ENCODE measurements at places on chromosomes 1 and 21.
A peak's percentile ranks its signal among the peaks of the same experiment; 100 is the strongest.

DNA sequence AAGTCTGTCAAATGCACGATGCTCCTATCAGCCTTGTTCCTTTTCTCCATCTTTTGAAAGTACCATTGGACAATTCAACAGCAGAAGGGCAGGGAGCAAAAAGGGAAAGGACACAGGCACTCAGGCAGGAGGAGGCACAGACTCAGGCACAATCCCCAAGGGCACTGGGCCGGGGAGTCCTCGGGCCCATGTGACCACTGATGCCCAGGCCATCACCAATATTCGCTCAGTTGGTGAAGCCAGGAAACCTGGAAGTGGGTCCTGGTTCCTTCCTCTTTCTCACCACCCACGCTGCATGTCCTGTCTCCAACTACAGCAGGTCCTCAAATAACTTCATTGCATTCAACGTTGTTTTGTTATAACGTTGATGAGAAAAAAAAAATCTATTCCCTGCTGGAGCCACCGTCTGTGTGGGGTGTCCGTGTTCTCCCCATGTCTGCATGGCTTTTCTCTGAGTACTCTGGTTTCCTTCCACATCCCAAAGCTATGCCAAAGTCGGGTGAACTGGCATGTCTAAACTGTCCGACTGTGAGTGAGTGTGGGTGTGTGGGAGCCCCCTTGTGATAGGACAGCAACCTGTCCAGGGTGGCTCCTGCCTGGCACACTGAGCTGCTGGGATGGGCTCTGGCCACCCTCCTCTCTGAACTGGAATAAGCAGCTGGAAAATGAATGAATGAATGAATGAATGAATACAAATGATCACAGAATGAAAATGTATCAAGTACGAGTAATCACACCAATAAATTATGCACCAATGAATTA, 12.5 kb downstream of the NID1 start:
- DNase-seq: no peak

DNA sequence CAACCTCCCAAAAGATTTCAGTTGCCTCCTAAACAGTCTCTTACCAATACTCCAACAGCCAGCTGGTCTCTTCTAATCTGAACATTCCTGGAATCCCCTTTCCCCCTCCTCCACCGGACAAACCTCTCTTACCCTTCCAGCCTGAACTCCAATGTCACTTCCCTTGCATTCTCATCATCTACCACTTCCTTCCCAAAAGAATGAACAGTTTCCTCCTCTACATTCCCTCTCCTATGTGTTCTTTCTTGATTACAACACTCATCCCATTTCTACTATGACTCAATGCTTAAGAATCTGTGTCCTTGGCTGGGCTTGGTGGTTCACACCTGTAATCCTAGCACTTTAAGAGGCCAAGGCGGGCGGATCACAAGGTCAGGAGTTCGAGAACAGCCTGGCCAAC, 417.1 kb downstream of the SETD4 start:
- DNase-seq: no peak

DNA sequence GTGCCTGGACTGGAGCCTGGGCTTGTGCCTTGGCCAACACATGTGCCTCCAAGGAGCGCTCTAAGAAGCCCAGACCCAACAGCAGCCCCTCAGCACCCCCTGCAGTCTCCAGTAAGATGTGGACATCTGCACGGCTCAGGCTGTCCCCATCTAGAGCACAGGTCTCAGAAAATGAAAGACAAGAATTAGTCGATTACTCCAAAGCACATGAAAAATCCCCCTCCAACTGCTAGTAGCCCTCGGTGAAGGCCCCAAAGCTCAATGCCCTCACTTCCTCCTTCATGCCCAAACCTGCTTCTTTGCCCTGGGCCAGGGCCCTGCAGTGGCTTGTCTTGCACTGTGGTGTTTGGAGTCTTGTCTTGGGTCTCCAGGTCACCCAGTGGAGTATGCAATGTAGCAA, 21.9 kb upstream of the ERO1B start:
- no peak for DNase-seq

DNA sequence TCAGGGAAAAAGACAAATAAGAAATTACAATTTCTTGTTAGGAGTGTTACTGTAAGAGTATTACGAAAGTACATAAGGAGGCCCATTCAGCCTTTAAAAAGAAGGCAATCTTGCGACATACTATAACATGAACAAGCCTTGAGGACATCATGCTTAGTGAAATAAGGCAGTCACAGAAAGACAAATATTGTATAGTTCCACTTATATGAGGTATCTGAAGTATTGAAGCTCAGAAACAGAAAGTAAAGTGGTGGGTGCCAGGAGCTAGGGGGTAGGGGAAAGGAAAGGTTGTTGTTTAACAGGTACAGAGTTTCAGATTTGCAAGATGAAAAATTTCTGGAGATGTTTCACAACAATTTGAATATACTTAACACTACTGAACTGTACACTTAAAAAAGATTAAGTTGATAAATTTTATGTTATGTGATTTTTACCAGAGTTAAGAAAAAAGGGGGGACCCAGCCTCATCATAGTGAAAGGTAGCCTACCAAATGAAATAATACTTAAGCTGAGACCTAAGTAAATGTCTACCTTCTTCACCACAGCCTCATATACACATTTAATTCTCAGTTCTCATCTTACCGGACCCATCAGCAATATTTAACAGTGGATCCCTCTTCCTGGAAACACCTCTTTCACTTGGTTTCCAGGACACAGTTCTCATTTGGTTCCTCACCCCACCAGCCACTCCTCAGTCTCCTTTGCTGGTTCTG, 19.5 kb downstream of the USP24 start:
- DNase-seq: no peak

DNA sequence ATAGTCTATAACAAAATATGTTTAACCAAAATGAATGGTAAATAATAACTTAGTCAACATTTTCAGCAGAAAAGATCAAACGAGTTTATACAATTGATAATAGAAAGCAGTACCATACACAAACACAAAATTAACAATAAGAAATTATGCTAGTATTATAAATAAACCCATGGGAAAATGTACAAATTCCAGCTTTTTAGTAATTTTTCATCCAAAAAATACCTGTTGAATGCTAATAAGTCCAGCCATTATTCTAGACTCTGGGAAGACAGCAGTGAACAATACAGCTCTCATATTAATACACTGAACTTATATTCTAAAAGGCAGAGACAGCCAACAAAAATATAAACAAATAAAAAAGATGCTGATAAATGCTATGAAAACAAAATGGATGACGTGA, 66.3 kb downstream of the AKT3 start:
- DNase-seq: no peak

DNA sequence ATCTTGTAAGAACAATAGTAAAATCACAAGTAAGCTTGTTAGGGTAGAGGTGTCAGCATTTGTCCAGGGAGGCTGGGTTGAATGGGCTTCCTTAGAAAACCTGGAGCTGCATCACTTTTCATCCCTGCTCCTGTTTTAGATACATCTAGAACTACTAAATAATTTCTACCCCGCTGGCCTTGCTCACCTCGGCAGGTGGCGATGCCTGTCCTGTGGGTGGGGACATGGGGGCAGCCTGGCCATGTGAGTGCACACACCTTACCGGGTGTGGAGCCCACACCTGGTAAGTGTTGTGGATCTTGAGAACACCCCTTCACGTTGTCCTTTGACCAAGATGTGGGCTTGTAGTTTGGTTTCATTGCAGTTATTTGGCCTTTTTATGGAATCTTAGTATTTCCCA, 29.7 kb downstream of the URB2 start:
- DNase-seq: no peak

GRCh38 chr1:19066248-19066873, 109.9 kb upstream of the IFFO2 start:
- DNase-seq: no peak

GRCh38 chr21:34852448-34852847, 183.7 kb downstream of the CLIC6 start:
- DNase-seq: no peak

DNA sequence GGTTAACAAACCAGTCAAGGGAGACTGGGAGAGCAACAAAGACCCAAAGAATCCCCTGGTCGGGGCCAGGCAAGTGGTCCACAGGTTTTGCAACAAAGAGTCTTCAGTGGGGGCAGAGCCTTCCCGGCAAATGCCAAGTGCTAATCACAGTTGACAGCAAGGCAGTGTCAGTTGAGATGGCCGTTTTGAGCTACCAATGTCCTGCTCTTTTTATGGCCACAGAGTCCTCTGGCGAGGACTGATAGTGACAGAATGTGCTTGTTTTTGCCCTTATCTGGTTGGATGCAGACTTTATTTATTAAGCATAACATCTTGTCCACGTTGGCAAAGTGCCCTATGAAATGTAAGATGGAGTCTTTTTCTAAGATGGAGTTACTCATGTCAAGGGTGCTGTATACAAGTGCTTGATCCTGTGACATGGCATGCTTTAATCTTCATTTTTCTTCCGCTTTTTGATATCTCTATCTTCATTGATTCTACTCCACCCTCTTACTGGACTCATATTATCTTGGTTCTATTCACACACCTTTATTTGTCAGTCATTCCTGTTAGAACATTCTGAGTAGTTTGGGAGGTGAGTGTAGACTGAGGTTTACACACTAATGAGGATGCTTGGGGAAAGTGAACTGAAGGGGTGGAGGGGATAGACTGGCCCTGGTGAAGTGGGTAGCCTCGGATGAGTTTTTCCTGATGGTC, 51.8 kb downstream of the KCNK1 start:
- DNase-seq: no peak

DNA sequence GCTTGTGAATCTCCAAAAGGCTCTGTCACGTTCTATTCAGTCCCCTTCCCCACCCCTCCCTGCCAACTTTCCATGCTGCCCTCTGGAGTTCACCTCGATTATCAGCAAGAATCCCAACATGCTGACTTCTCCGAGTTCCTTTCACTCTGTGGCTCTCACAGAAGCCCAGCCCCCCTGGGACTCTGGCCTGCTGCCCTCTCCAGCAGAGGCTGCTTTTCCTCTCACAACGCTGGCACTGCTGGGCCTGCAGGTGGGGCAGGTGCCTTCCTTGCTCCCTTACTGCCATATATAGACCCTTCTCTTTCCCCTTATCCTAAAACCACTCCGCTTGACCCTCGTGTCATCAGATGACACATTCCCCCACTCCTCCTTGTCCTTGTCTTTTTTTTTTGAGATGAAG, 10.2 kb upstream of the RNF186 start:
- no peak for DNase-seq

DNA sequence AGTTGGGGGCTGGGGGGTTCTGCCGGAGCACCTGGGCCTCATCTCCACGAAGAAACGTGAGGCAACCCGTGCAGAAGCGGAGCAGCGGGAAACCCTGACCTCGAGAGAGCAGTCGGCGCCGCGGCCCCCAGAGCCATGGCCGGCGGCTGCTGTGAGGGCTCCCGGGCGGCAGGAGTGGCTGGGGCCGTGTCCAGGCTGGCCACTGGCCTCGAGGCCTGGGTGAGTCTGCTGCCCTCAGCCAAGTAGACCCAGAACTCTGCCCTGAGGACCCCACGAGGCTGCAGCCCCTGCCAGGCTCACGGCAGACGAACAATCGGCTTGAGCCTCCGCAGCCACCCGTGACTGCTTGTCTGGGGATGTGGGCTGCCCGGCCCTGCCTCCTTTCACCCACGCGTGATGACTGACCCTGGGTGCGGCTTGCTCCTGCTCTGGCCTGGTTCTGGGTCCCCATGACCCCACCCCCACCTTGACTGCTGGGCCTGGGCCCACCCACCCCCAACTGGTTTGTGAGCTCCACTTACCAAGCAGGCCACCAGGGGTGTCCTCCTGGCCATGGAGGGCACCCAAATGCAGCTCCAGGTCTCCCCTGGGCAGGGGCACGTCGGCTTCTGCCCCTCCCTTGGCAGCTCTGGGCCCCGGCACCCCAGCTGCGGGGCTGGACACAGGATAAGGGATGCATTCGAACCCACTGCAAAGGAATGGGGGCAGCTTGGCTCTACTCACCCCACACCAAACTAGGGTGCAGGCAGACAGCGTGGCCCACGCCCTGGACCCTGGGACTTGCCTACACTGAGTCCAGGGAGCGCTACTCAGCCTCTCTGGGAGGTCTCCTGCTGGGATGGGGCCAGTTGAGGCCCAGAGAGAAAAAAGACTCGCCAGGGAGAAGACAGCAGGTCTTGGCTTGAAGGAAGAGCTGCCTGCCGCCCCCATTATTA, 34.2 kb downstream of the MORN1 start:
- no peak for DNase-seq

GRCh38 chr1:21396516-21396915, 43.4 kb upstream of the NBPF3 start:
- no peak for DNase-seq

- peak; percentile 55 for DNase-seq
These were observed 101.5 kb downstream of the CASZ1 start for GRCh38 chr1:10694633-10695627.

GRCh38 chr1:244964112-244964971, 100.0 kb upstream of the HNRNPU start:
- DNase-seq: no peak

DNA sequence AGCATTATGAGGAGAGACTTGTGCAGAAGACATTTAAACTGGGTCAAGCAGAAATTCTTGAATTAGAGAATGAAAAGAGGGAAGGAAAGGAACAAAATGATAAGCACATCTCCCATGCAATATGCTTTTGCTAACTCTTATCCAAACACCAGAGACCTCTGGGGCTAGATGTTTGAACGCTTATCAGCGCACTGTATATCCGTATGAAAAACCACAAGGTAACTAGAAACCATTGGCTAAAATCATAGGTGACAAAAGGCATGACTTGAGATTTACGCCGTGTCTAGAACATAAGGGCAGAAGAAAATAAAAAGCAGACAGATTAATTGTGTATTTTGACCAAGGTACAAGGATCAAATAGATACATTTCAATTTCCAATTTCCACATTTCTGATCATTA, 38.0 kb upstream of the TIAM1 start:
- DNase-seq: no peak

DNA sequence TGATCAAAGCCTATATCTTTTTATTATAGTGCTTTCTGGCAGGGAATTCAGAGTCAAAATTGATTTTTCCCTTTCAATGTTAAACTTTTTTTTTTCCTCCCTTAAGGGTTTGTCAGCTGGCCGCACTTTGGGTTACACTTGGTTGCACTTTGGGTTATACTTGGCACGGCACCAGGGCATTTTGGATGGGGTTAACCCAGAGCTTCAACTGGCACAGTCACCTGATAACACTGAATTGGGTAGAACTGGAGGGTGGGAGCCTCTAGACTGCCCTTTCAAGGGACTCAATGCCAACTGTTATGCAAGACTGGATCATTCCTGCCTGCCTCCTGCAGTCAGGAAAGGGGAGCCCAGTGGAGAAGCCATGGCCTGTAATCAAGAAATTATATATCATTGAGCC, 211.5 kb downstream of the KCNJ6 start:
- DNase-seq: no peak

- no peak for DNase-seq
These were observed 41.5 kb upstream of the MRPS6 start for GRCh38 chr21:34031835-34032370.

DNA sequence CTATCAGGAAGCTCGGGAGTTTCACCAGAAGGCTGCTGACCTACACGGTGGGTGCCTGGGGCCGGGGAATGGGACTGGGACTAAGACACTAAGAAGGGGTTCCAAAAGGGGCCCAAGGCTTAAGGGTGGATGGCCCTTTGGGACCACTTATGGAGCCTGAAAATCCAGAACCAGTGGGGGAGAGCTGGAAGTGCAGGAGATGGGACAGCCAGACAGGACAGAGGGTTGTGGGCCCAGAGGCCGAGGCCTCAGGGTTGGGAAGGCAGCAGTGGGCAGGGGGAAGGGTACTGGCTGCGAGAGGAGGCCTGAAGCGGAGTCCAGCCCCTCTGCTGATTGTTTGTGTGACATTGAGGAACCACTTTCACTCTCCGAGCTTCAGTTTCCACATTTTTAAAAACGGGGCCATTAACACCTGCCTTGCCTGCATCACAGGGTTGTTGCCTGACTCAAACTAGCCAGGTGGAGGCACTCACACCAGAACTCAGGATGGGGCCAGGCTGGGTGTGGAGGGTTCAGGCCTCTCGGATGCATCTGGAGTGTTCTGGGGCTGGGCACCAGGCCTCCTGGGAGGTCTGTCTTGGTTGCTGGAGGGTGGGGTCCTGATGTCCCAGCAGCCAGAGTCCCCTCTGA, 3.0 kb downstream of the TTC24 start:
- DNase-seq: no peak
